ENCODE measurements at places on chromosomes 6 and 20.

DNA sequence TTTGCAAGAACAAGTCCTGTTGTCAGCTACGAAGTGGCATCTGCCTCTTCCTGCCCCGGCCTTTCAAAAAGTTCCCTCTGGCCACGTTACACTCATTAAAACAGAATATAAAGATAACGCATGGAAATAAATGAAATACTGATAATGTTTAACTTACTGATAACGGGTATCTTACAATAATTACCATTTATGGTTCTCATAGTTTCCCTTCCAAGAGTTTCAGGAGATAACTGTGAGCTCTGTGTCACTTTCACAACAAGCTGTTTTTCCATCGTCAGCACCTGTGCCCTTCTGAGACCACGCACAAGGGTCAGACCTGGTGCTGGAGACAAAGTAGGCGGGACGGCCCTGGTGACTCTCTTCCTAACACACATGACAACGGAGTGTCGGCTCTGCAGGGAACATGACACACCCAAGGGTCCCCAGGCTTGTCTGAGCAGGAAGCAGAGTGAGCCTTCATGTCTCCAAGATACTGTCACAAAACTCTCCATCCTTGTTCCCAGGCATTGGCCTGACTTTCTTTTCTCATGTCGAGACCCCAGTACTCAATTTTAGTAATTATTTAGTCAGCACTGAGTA, 86.2 kb upstream of the THBS2 start:
- DNase-seq: no peak

- DNase-seq: no peak
These were observed 99.3 kb upstream of the PMEPA1 start for GRCh38 chr20:57809149-57809548.

GRCh38 chr6:39983193-39983592, 48.9 kb upstream of the MOCS1 start:
- no peak for DNase-seq

- no peak for DNase-seq
These were observed 84.3 kb downstream of the PFDN4 start for GRCh38 chr20:54292185-54292584.

DNA sequence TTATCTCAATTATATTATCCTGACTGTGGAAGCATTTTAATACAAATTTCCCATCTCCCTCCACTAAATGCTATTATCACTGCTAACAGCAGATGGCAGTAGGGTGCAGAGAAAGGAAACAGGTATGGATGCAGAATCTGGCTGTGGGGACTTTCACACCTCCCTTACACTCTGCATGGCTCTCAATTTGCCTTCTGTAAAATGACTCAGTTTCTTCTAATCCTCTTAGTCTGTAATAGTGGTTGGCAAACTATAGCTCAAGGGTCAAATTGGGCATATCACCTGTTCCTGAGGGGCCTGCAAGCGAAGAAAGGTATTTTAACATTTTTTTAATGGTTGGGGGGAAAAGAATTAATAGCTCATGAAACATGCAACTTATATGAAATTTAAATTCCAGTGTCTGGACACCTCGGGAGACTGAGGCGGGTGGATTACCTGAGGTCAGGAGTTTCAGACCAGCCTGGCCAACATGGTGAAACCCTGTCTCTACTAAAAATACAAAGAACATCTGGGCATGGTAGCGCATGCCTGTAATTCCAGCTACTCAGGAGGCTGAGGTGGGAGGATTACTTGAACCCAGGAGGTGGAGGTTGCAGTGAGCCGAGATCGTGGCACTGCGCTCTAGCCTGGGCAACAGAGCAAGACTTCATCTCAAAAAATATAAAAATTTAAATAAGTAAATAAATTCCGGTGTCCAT, 83.5 kb downstream of the ZMYND8 start:
- peak; percentile 64 for DNase-seq

DNA sequence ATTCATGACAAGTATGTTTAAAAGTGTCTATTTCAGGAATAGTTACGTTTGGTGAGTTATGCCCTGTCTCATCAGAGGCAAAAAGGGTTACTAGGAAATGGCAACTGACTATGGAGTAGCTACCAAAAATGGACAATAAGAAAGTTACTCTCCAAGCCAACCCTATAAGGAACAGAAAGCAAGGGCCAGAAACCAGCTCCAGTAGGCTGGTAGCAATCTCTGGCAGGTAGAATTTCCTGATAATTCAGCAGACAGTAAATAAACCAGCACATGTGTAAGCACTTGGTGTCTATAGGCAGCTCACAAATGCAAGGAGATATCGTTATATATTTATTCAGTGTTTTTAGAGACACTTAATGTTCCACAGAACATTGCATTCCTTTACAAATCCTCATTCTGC, 20.3 kb downstream of the SOX4 start:
- no peak for DNase-seq

DNA sequence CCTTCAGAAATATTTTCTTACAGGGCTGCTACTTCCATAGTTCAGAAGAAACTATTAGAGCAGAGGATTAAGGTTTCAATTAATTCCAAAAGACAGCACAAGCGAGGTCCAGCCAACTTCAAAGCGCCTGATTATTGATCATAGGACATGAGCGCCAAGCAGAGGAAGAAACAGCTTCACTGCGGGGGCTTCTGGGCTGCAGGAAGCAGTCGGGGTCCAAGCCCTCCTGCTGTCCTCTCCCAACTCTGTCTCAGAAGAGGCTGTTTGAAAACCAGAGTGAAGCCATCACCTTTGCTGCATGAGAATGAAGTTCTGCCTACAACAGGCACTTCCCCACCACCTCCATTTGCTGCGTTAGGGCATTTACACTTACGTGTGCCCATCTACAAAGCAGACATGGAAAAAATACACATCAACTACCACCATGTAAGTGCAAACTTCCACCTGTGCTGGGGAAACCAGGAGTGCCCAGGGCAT, 23.9 kb downstream of the SUMO4 start:
- no peak for DNase-seq

DNA sequence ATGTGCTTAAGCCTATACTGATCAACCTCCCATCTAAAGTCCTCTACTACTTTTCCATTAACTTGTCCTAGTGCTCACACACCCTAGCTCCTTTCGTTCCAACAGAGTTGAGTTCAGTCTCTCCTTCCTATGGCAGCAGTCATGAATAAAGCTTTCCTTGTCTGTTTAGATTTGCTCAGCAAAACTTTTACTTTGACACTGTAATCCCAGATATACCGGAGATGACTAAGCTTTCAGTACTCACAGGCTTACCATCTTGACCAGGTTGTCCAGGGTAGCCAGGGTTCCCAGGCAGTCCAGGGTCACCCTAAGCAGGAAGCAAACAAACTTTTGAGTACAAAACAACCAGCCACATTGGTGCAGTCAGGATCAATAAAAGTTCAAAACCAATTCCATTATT, 90.7 kb downstream of the COL21A1 start:
- DNase-seq: no peak

DNA sequence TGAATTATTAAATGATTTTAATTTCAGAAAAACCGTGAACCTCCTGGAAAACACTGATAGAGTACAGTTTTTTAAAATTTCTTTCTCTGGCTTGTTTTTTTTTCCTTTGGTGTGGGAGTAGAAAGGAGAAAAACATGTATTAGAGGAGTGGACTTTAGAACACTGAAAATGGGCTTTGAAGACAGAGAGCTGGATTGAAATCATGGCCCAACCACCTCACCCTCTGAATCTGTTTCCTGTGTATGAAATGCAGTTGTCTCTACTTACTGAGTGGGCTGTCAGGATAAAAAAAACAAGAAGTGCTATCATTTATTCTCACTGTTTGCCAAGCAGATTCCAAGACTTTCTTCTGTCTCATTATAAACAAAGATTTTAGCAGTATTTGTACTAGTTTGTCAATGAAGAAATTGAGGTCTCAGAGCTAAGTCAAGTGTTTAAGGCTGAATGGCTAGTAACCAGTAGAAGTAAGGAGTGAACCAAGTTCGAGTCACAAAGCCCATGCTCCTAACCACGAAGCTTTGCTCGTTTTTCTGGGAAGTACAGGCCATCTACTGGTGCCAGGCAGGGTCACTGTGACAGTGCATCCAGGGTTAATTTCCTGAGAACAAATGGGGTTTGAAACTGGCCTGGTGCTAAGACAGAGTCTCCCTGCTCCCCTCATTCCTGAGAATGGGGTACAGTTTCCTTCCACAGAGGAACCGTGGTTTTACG, 256.4 kb downstream of the TMEM242 start:
- DNase-seq: no peak

GRCh38 chr6:76381612-76382011, 309.1 kb upstream of the IMPG1 start:
- no peak for DNase-seq

DNA sequence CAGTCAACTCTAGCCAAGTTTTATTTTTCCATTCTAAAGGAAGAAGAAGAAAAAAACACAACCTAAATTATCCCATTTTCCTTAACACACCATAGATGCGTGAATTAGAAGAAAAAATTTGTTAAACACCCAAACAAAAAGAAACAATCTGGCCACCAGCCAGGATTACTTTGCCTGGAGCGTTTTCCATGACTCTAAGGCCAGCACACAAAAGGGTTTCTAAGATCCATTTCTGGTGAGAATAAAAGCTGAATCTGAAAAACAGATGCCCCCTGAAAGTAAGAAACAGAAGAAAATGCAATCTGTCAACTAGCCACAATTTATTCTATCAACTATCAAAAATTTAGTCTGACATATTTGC, 267.2 kb upstream of the SULF2 start:
- no peak for DNase-seq

DNA sequence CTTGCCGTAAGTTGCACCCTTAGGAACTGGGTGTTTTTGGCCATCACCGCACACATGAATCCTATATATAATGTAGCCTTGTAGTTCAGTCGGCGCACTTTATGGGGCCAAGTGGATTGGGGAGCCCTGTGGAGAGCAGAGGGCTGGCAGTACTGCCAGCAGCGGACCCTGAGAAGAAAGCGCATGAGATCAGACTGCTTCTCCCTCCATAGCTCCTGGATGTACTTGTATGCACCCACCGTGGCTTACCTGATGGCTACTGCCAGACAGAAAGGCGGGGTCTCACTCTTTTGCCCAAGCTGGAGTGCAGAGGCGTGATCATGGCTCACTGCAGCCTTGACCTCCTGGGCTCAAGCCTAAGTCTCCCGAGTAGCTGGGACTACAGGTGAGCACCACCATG, 32.8 kb upstream of the OVOL2 start:
- no peak for DNase-seq

DNA sequence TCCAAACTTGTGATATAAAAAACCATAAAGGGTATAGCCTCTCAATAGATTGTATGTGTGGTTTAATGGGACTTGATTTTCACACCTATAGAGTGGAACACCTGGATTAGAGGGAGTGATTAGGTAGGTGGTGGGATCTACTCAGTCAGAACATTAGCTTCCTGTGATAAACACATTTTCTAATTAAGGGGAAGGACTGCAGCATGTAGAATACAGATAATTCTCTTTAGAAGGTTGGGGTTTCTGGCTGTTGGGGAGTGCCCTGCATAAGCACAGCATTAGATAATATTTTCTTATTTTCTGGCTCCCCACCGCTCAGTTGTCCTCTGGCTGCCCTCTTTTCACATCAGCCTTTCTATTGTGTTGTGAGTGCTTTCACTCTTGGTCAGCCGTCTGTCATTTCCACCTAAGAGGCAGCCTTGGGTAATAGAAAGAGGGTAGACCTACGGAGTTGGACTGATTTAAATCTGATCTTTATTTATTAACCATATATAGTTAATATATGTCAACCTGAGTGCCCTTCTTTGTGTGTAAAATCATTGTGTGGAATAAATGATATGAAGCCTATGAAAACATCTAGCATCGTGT, 8.0 kb downstream of the CSE1L start:
- DNase-seq: no peak

GRCh38 chr6:167746975-167747374, 79.7 kb upstream of the AFDN start:
- no peak for DNase-seq

- peak; percentile 2 for DNase-seq
These were observed 8.2 kb upstream of the UBE2V1 start for GRCh38 chr20:50120935-50121693.

DNA sequence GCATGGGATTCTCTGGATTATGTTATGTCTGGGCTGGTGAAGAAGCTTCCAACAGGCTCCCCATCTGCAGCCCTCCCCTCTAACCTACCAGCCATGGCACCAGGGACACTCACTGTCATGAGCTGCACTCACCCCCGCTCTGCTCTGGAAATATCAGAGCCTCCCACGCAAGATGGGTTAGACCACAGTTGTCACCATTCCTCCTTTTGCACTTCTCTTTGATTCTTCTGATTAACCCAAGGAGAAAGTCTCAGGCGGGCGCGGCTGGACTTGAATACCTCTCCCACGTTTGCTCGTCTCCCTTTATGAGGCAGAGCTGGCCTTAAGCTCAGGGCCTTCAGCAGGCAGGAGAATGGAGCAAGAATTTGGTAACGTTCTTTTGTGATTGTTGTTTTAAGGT, 128.1 kb downstream of the CEBPB start:
- no peak for DNase-seq

GRCh38 chr6:703552-703951, 10.6 kb upstream of the EXOC2 start:
- DNase-seq: no peak

DNA sequence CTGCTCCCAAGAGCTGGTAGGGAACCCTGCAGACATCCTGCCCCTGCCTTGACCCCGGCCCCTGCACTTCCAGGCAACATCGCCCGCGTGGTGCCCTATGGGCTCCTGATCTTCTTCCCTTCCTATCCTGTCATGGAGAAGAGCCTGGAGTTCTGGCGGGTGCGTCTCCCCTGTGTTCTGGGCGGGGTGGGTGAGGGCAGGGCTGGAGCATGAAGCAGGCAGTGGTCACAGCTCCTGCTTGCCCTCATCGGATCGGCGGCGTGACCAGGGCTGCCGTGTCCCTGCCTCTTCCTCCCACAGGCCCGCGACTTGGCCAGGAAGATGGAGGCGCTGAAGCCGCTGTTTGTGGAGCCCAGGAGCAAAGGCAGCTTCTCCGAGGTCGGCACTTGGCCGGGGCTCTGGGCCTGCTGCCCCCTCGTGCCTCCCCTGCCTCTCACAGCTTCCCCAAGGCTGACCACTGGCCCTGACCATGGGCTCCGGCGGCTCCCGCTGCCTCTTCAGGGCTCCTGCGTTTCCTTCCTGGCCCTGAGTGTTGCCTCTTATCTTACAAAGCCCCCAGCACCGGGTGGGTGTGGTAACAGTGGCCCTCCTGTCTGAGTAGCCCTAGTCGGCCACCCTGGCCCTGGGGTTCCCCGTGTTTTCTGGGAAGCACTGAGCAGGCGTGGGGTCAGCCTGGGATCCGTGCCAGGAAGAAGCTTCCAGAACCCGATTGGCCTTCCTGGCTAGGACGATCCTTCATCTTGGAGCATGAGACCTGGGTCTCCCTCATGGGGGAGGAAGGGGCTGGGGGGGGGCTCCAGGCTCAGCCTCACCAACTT, 8.0 kb upstream of the TNFRSF6B start:
- no peak for DNase-seq

DNA sequence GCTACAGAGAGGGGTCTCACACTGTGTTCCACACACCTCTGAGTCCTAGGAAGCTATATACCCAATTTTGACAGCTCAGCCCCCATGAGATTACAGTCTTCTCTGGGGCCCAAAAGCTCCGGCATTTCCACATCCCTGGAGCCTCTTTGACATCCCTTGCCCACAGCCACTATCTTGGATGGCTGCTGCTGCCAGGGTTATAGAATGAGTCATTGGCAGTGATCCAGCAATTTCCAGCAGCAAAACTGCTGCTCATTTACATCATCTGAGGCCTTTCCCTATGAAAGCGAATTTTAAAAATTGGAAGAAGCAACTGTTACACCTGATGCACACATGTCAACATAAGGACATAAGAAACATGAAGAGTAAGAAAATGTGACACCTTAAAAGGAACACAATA, 590.7 kb downstream of the MEI4 start:
- DNase-seq: no peak

GRCh38 chr6:163173741-163174140, 240.8 kb upstream of the QKI start:
- DNase-seq: no peak

GRCh38 chr20:15487030-15487429, 1086.2 kb downstream of the KIF16B start:
- no peak for DNase-seq
